Right cardiac atrium (tissue), 5 donors: ENCODE measurements at places on chromosomes 3 and 15. TPM values are rescaled to one million over a fixed set of nuclear protein-coding genes. Genes with fewer than 3 reads are reported as not detected.

Gene ARL14
- total RNA-seq, result not detected

- no peak for DNase-seq
These were observed 460.4 kb upstream of the NAALADL2 start for GRCh38 chr3:174398761-174399160.

GRCh38 chr15:95626501-95627361 is 703.8 kb upstream of the NR2F2 start:
- no peak for DNase-seq

DNA sequence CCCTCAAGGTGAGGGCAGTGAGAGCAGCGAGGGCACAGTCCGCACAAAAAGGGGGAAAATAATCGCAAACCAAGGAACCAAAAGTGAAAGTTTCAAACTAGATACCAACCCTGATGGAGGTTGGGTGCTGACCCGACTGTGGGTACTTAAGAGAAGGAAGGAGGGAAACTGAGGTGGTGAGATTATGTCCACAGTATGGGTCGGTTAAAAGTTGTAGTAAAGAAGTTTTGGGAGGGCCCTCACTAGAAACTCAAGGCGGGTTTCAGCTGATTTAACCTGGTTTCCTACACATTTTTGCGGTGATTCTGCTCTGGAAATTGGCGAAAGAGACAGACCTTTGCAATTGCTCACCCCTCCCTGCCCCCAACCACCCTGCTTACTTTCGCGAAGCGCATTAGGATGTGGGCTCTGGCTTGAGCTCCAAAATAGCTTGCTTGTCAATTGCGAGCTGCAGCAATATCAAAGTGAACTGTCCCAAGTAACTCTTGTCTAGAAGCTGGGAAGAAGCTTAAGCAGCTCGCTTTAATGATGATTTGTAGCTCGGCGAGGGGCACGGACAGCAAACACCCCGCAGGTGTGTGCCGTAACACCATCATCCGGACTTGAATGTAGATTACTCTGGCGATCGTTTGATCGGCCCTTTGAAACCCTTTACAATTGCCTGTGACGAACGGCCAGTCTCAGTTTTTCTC is 15.8 kb downstream of the SOX2 start:
- no peak for DNase-seq

GRCh38 chr3:25903371-25904129 is 113.7 kb downstream of the OXSM start:
- DNase-seq, result no peak
